ENCODE measurements at places on chromosomes 13 and 19.

- no peaks in the 10 kb centered on the region for H3K36me3 ChIP-seq
- peaks cover 8% of the 10 kb centered on the region for H3K27me3 ChIP-seq
- DNase-seq: no peak
- H3K4me1 ChIP-seq: peaks cover 15% of the 10 kb centered on the region
- H3K27ac ChIP-seq: no peak overlapping the region
- no peak overlapping the region for H3K4me3 ChIP-seq
Measured at GRCh38 chr13:50189450-50189849, 174.2 kb downstream of the KCNRG start.

DNA sequence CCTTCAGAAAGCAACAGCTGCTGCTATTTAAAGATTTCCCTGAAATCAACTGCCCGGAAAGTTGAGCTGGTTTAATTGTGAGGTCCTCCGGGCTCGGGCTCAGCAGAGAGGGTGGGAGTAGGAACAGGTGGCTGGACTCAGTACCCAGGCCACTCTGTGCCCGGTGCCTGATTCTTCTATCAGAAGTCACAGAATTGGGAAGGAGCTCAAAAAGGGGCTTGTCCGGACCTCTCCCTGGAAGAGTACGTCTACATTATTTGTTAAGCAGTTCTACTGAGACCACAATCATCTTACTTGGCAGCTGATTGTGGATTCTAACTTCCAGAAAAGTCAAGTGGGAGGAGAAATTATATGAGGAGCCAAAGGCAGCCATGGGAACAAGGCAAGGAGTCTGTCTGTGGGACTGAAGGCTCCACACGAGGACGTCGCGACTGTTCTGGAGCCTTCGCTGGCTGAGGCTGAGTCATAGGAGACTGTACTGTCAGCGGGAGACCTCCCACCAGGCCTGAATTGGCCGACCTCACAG is 91.7 kb upstream of the ANKRD10 start:
- no peak overlapping the region for H3K4me3 ChIP-seq
- DNase-seq: no peak
- H3K4me1 ChIP-seq: no peaks in the 10 kb centered on the region
- H3K27ac ChIP-seq: no peak overlapping the region

- no peak for DNase-seq
- H3K4me1 ChIP-seq: peaks cover 16% of the 10 kb centered on the region
- H3K27ac ChIP-seq: no peak overlapping the region
- H3K36me3 ChIP-seq: peaks cover 8% of the 10 kb centered on the region
- H3K27me3 ChIP-seq: no peaks in the 10 kb centered on the region
Measured at GRCh38 chr19:38702278-38702677, 42.0 kb downstream of the CAPN12 start.

- no peaks in the 10 kb centered on the region for H3K27me3 ChIP-seq
- no peaks in the 10 kb centered on the region for H3K36me3 ChIP-seq
- no peak for DNase-seq
- H3K4me3 ChIP-seq: no peak overlapping the region
- no peak overlapping the region for H3K27ac ChIP-seq
Measured at GRCh38 chr13:66899955-66900354, 330.2 kb downstream of the PCDH9 start.

- no peaks in the 10 kb centered on the region for H3K4me1 ChIP-seq
- no peak overlapping the region for H3K27ac ChIP-seq
- H3K4me3 ChIP-seq: no peak overlapping the region
Measured at GRCh38 chr13:96130818-96131340, 41.0 kb downstream of the HS6ST3 start.

DNA sequence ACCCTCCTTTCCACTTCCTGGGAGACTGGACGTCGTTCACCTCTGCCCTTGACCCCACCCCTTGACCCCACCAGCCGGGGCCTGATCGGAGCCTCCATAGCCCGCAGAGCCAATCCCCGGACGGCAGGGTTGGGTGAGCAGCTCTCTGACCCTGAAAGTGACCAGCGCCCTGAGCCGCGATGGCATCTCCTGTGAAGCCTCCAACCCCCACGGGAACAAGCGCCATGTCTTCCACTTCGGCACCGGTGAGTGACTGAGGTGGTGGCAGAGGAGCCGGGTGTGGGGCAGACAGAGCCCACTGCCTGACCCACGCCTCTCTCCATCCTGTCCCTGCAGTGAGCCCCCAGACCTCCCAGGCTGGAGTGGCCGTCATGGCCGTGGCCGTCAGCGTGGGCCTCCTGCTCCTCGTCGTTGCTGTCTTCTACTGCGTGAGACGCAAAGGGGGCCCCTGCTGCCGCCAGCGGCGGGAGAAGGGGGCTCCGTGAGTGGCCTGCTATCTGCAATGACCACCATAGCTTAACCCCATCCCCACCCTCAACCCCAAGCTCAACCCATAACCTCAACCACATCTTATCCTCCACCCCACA is 10.4 kb downstream of the BCAM start:
- no peaks in the 10 kb centered on the region for H3K4me1 ChIP-seq
- H3K36me3 ChIP-seq: no peaks in the 10 kb centered on the region
- no peak overlapping the region for H3K4me3 ChIP-seq
- H3K27ac ChIP-seq: no peak overlapping the region

GRCh38 chr13:114032126-114032799 is 58.4 kb upstream of the C13orf46 start:
- DNase-seq: no peak
- no peak overlapping the region for H3K27ac ChIP-seq
- peaks cover 15% of the 10 kb centered on the region for H3K36me3 ChIP-seq
- no peak overlapping the region for H3K4me3 ChIP-seq
- H3K27me3 ChIP-seq: no peaks in the 10 kb centered on the region
